Activated gamma-delta T cell (primary cell): ENCODE measurements at places on chromosomes 5 and 9.

GRCh38 chr9:35236692-35237091 is 74.9 kb downstream of the UNC13B start:
- DNase-seq, result no peak

- DNase-seq, result no peak
Observed at GRCh38 chr9:126842977-126843799, 17.3 kb upstream of the ZBTB34 start.

- DNase-seq, result no peak
Observed at GRCh38 chr5:65818592-65818991, 96.6 kb downstream of the NLN start.

DNA sequence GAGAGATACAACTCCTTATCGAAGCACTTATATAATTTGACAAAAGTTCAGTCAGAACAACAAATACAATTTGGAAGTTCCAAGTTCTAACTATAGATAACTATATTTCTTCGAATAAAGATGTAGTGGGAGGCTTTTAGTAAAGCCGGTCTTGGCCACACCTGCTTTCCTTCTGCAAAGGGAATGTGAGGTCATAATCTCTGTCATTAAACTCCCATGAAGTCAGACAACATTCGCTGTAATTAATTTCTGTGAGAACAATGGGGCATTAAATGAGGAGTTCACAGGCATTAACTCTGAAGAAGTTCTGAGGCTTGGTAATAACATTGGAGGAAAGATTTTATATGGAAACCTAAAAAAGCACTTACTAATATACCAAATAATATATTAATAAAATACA is 67.5 kb downstream of the MCTP1 start:
- no peak for DNase-seq

DNA sequence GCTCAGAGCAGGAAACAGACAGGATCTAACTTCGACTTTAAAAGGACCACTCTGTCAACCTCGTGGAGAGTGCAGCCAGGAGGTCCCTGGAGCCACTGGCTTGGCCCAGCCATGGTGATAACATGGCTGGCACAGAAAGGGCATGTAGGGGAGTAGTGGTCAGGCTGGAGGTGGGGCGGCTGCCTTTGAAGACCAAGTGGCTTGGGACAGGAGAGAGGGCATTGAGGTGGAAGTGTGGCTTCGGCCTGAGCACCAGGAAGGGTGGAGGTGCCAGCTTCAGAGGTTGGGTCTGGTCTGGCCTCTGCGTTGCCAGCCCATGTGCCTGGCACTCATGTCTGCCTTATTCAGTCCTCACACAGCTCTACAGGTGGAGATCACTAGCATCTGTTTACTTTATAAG is 270.0 kb downstream of the NSG2 start:
- DNase-seq, result no peak

DNA sequence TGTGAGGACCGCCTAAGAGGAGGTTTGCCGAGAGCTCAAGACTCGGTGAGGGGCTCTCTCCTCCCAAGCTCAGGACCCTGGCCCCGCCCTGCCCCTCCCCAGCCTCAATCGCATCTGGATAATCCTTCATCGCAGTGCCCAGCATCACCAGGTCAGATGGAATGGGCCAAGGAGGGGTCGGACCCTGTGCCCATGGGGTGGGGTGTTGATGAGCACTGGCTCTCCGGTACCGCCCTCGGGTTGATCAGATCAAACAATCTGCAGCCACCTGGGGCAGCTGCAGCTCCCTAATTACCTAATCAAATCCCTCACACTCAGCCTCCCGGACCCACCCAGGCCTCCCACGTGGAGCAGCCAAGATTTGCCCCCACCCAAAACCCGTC is 24.4 kb upstream of the TDRD7 start:
- DNase-seq, result no peak

GRCh38 chr9:35605351-35606137 is 482 bp downstream of the TESK1 start:
- DNase-seq, result no peak

DNA sequence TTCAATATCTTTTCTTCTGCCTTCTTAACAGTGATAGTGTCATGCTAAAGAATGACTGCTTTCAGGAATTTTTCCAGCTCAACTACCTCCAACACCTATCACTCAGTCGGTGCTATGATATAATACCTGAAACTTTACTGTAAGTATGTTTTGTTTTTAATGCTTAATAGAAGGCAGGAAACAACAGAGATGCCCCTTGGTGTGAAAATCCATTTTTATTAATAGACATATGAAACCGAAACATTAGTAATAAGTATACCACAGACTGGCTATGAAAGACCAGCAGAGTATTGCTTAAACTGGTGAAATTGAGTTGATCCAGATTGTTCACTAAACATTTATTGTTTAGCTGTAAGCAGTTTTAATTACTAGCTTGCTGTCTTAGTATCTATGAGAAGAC is 25.2 kb downstream of the SKP2 start:
- DNase-seq, result no peak

DNA sequence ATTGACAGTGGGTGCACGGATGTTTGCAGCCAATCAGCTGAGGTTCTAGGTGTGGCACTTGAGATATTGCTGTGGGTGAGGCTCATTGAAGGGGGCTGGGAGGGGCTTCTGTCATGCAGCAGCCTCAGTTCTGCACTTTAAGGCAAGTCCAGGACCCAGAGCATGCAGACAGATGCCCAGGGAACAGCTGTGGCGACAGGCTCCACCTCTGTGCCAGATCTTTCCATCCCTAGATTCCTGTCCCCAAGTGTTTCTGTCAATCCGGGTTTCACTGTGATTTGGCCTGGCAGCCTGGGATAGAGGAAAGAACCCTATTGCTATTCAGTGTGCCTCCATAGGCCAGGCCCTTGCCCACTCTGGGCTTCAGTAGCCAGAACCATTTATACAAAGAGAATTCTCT is 20.8 kb upstream of the CERCAM start:
- DNase-seq, result no peak
